ENCODE measurements at places on chromosomes 3 and 15.
A peak's percentile ranks its signal among the peaks of the same experiment; 100 is the strongest.

- DNase-seq: no peak
Measured at GRCh38 chr15:31256378-31257265, 70.0 kb upstream of the KLF13 start.

- DNase-seq: no peak
Measured at GRCh38 chr15:26103002-26103404, 239.9 kb upstream of the ATP10A start.

- no peak for DNase-seq
Measured at GRCh38 chr3:144687862-144688261, 716.2 kb downstream of the DIPK2A start.

DNA sequence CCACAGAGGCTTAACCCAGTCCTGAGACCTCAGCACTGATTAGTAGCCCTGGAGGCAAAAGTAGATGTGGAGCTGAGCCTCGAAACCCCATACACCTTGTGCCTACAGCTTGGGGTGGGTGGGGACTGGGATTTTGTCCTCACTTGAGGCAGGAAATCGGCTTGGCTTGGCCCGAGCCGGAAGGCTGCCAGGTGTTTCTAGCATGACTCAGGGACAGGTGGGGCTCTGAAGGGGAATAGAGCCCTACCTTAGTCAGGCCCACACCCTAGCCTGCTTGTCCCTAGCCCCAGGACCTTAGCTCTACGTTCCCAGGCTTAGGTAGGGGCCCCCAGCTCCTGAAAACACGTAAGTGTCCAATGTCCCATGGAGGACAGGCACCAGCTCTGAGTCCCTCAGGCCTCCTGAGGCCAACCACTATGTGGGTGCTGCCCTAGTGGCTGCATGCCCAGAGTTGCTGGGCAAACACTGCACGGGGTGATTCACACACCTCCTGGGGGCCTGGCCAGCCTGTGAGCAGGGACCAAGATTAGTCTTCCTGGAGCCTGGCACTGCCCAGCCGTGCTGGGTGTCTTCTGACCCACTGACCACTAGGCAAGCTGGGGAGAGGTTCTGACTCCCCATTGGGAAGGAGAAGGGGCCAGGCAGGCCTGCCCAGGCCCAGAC lies 3.1 kb downstream of the MST1R start:
- peak; percentile 19 for DNase-seq

DNA sequence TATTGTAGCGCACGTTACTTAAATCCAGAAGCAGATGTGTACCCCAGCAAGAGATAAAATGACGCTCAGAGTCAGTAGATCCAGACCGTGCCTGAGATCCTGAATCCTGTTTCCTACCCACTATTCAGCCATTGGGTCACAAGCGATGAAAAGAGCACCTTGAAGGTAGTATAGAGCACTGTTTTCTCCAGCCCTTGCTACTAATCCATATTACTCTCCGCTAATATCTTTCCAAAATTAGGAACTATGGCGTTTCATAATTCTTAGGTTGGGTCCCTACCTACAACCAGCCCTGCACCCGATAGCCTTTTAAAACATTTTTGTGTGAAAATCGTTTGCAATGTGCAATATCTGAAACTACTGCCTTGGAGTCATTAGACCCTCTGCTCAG lies 596 bp downstream of the BTD start:
- no peak for DNase-seq

Measured in COR-L47 (cell line).